Astrocyte (in vitro differentiated cells and primary cell): ENCODE measurements at places on chromosomes 1 and 21. TPM values are rescaled to one million over a fixed set of nuclear protein-coding genes. Genes with fewer than 3 reads are reported as not detected.

DNA sequence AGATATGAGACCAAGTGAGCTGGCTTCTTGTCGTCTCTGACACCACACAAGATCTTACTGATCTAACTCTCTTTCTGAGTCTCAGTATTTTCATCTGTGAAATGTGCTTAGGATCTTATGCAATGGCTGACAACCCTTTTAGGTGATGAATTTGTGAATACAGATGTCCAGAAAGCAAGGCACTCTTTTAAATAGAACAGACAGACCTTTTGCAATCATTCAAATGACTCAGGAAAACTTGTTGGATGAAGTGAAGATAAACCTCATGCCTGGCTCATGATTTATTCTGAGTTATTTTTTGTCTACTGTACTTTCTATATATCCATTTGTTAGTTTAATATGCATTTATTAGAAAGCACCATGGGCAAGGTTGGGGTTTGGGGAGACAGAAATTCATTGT lies 411.3 kb downstream of the PTPRU start:
- peaks cover 4% of the 10 kb centered on the region for H3K4me1 ChIP-seq
- H3K4me3 ChIP-seq: no peak overlapping the region
- peak; percentile 30 for DNase-seq
- no peaks in the 10 kb centered on the region for H3K36me3 ChIP-seq
- H3K27ac ChIP-seq: no peak overlapping the region
- no peaks in the 10 kb centered on the region for H3K27me3 ChIP-seq

FYB2 gene
- total RNA-seq: 0.14 and 0.26 TPM in 2 replicates

GRCh38 chr1:237342730-237343129 lies 300.7 kb downstream of the RYR2 start:
- H3K4me1 ChIP-seq: no peaks in the 10 kb centered on the region
- DNase-seq: no peak
- H3K27ac ChIP-seq: no peak overlapping the region
- H3K4me3 ChIP-seq: no peak overlapping the region
- no peaks in the 10 kb centered on the region for H3K27me3 ChIP-seq
- H3K36me3 ChIP-seq: no peaks in the 10 kb centered on the region

DNA sequence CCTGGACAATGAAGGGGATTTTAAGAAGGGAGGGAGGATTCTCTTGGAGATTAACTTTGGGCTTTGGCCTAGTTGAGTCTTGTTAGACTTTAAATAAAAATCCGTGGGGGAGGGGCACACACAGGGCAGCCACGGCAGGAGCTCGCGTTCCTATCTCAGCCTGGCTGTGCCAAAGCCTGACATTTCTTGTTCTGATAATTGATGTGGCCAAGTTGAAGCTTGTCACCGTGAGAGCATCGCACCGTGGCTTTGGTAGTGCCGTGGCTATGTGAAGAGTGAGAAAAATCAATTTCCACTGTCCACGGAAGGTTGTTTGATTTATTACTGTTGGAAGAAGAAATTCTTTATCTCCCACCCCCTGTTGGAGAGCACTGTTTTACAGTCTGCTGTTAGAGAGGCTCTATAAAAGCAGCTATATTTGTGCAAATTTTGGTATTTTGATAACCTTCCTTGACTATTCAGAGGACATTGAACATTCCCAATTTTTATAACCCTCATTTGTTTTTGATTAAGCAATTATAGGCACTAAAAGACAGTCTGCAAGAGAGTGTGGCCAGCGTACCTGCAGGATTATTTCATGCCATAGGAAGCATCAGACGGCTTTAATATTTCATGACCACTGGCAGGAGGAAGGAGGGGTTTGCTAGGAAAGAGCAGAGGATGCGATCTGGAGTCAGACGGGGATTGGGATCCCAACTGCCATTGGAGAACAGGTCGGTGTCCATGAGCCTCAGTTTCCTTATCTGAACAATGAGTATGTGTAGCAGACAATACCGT lies 160.7 kb downstream of the KAZN start:
- peaks cover 15% of the 10 kb centered on the region for H3K27me3 ChIP-seq
- no peak for DNase-seq
- no peaks in the 10 kb centered on the region for H3K4me1 ChIP-seq
- no peak overlapping the region for H3K4me3 ChIP-seq
- H3K36me3 ChIP-seq: no peaks in the 10 kb centered on the region
- no peak overlapping the region for H3K27ac ChIP-seq

DNA sequence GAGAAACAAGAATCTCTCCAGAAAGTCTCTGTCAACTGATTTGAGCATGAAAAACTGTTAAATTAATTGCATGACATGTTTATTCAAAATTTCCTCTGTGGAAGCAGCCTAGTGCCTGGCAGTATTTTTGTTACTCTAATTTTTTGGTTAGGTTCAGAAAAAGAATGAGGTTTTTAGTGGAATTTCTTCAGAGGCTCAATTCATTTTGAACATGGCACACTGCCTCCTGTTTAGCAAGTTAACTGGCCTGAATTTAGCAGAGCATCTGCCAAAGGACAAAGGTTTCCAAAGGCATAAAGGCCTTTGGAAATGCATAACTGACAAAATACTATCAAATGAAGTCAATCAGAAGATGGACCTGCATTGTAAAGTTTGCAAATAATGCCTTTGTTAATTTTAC lies 1326.5 kb downstream of the PLA2G4A start:
- no peak for DNase-seq
- no peaks in the 10 kb centered on the region for H3K27me3 ChIP-seq
- H3K27ac ChIP-seq: no peak overlapping the region
- no peaks in the 10 kb centered on the region for H3K4me1 ChIP-seq

PRR9 gene
- 0.52 and 0.55 TPM in 2 replicates for total RNA-seq

- no peak overlapping the region for H3K27ac ChIP-seq
- no peak for DNase-seq
- H3K27me3 ChIP-seq: no peaks in the 10 kb centered on the region
- peaks cover 9% of the 10 kb centered on the region for H3K4me1 ChIP-seq
- H3K36me3 ChIP-seq: peaks cover 73% of the 10 kb centered on the region
These were observed 28.5 kb upstream of the TMEM200B start for GRCh38 chr1:29152046-29152805.

GRCh38 chr1:231778009-231778719 lies 151.6 kb downstream of the DISC1 start:
- no peak overlapping the region for H3K27ac ChIP-seq
- peak; percentile 30 for DNase-seq
- H3K27me3 ChIP-seq: no peaks in the 10 kb centered on the region
- no peaks in the 10 kb centered on the region for H3K36me3 ChIP-seq

GRCh38 chr1:89383185-89383584 lies 19.3 kb downstream of the GBP6 start:
- no peak overlapping the region for H3K4me3 ChIP-seq
- no peak for DNase-seq
- H3K4me1 ChIP-seq: no peaks in the 10 kb centered on the region
- no peak overlapping the region for H3K27ac ChIP-seq
- H3K27me3 ChIP-seq: no peaks in the 10 kb centered on the region
- no peaks in the 10 kb centered on the region for H3K36me3 ChIP-seq

DNA sequence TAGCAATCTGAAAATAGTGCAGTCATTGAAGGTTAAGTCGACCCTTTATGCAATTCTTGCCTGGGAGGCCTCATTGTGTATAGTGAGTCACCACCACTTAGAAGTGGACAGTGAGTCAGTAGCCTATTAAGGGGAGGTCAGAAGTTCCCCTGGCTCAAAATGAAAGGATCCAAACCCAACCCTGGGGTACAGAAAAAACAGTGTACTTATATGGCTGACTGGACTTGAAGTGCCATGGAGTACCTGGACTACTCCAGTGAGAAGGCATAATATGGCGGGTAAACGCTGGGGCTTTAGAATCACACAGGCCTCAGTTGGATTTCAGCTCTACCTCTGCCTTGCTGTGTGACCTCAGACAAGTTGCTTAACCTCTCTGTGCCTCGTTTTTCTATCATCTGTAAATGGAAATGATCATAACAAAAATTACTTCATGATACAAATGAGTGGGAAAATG lies 2.2 kb upstream of the BCL9 start:
- H3K27ac ChIP-seq: peak overlapping the region; percentile 66
- DNase-seq: peak; percentile 98
- H3K27me3 ChIP-seq: no peaks in the 10 kb centered on the region
- no peaks in the 10 kb centered on the region for H3K36me3 ChIP-seq

GRCh38 chr1:159429074-159429861 lies 2.7 kb upstream of the OR10J4 start:
- no peaks in the 10 kb centered on the region for H3K27me3 ChIP-seq
- H3K27ac ChIP-seq: peak overlapping the region; percentile 75
- DNase-seq: peak; percentile 96
- H3K36me3 ChIP-seq: no peaks in the 10 kb centered on the region

DNA sequence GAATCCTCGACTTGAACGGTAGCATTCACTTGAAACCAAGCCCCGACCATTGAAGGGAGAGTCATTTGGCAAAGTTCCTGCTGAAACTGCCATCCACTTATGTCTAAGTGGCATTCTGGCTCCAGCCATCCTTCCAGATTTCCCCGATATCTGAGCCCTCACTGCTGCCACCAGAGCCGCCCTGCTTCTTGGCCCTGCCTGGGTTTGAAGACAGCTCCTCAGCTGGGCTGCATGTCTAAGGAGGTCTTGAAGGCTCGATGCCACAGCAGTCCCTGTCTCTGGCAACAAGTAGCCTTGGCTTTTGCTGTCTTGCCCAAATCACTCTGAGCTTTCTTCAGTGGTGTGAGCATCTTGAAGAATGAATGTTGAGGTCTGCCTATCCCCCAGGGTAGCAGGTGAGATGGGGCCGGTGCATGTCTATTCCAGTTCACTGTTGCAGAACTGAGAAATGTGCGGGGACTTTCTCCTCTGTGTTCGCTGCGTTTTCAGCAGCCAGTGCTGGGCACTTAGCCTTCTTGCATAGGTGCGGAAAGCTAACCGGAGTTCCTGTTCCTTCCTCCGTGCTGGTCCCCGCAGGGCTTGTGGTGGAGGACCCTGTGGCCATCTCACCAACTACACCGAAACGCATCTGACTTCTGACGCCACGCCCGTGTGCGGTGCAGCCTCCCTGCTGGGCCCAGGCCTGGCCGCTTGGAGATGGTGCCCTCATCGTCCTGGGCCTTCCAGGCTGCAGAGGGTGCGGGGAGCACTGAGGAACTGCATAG lies 29.2 kb downstream of the MAN1C1 start:
- no peak overlapping the region for H3K4me3 ChIP-seq
- DNase-seq: no peak
- no peaks in the 10 kb centered on the region for H3K4me1 ChIP-seq
- no peak overlapping the region for H3K27ac ChIP-seq

FMN2 gene
- total RNA-seq: 2.1 and 2.4 TPM in 2 replicates

GRCh38 chr1:76079475-76080227 lies 5.1 kb downstream of the ST6GALNAC3 start:
- H3K36me3 ChIP-seq: no peaks in the 10 kb centered on the region
- no peak for DNase-seq

- DNase-seq: no peak
- no peaks in the 10 kb centered on the region for H3K27me3 ChIP-seq
- H3K4me1 ChIP-seq: no peaks in the 10 kb centered on the region
- no peak overlapping the region for H3K4me3 ChIP-seq
- H3K36me3 ChIP-seq: no peaks in the 10 kb centered on the region
These were observed 467.6 kb upstream of the ZRANB2 start for GRCh38 chr1:71548398-71548890.

- H3K36me3 ChIP-seq: peaks cover 3% of the 10 kb centered on the region
- peak overlapping the region; percentile 44 for H3K27ac ChIP-seq
- H3K27me3 ChIP-seq: no peaks in the 10 kb centered on the region
- H3K4me1 ChIP-seq: no peaks in the 10 kb centered on the region
These were observed 376 bp downstream of the GBP1 start for GRCh38 chr1:89064632-89065031.

DNA sequence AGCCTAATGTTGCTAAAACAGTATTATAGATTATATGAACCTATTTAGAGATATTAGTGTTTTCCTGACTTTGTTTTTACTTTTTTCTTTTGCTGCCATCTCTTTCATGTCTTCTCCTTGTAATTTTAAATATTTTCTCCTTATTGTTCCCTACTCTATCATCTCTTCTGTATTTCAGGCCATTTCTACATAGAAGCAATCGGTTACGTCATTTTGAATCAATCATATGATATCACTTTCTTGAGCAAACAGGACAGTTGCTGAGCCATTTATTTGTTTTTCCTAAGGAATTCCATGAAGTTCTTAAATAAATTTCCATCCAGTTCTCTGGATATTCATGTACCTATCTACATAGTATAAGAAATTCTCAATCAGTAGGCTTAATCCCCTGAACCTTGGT lies 287.2 kb downstream of the NUF2 start:
- H3K4me3 ChIP-seq: no peak overlapping the region
- no peak overlapping the region for H3K27ac ChIP-seq
- no peaks in the 10 kb centered on the region for H3K4me1 ChIP-seq
- no peaks in the 10 kb centered on the region for H3K27me3 ChIP-seq

GRCh38 chr1:113390871-113391648 lies 745 bp downstream of the MAGI3 start:
- peak overlapping the region; percentile 72 for H3K27ac ChIP-seq
- H3K36me3 ChIP-seq: no peaks in the 10 kb centered on the region
- DNase-seq: no peak
- H3K4me3 ChIP-seq: peak overlapping the region; percentile 81
- peaks cover 17% of the 10 kb centered on the region for H3K4me1 ChIP-seq

- no peak overlapping the region for H3K27ac ChIP-seq
- peaks cover 5% of the 10 kb centered on the region for H3K27me3 ChIP-seq
- no peaks in the 10 kb centered on the region for H3K4me1 ChIP-seq
These were observed 34.8 kb downstream of the KCNQ4 start for GRCh38 chr1:40818264-40818961.

GPR25 gene
- total RNA-seq: not detected in 2 replicates

- no peaks in the 10 kb centered on the region for H3K4me1 ChIP-seq
- no peaks in the 10 kb centered on the region for H3K27me3 ChIP-seq
- H3K36me3 ChIP-seq: no peaks in the 10 kb centered on the region
These were observed 37.5 kb upstream of the GRIK3 start for GRCh38 chr1:37071829-37072228.

DNA sequence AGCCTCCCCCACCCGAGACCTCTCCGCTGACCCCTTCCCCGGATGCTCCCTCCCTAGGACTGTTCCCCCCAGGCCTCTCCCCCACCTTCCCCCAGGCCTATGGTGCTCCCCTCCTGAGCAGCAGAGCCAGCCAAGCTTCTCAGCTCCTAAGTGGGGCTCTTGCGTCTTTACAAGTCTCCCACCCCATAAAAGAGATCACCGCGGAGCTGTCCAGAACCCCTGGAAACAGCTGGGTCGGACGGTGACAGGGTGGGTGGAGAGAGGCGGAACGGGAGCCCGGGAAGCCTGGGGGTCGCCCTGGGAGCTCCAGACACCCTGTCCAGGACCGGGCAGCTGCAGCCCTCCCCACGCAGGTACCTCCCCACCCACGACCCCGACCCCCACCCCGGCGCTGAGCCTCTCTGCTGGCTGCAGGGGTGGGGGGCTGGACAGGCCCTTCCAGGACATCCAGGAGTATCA lies 61.2 kb downstream of the WNT9A start:
- H3K4me1 ChIP-seq: peaks cover 9% of the 10 kb centered on the region
- H3K4me3 ChIP-seq: no peak overlapping the region
- no peak for DNase-seq
- H3K36me3 ChIP-seq: no peaks in the 10 kb centered on the region

ICOSLG gene
- total RNA-seq: 4.6 and 4.7 TPM in 2 replicates
